ENCODE measurements at places on chromosomes 7 and 10.

DNA sequence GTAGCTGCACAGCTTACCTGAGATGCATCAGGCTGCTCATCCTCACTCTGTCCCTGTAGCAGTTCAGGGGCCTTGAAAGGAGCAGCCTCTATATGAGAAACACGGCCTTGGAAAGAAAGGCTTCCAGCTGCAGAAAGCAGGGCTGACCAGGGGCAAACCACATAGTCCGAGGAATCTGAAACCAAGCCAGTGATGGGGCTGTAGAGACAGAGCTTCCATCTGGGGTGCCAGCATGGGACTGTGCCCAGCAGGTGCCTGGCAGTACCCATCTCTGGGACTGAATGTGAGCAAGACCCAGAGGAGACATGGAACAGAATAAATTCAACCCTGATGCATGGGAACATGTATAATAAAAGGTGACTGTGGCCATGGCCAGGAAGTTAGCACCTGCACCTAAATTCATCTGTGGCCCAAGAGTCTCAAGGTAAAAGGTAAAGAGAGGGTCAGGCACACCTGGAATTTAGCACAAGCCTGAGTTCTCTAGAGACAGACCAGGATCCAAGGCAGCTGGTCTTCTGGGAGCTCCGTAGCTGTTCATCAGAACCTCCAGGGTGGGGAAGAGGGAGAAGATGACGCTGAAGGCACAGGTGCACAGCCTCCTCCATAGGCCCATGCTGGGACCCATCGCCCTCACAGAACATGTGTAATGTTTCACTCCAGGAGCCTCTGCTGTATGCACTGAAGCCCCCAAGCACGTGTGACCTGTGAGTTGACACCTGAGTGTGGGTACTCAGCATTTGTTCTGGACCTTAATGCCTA, 25.3 kb downstream of the FRMPD2 start:
- H3K27me3 ChIP-seq = peaks cover 21% of the 10 kb centered on the region
- DNase-seq = no peak
- no peak overlapping the region for H3K4me3 ChIP-seq

DNA sequence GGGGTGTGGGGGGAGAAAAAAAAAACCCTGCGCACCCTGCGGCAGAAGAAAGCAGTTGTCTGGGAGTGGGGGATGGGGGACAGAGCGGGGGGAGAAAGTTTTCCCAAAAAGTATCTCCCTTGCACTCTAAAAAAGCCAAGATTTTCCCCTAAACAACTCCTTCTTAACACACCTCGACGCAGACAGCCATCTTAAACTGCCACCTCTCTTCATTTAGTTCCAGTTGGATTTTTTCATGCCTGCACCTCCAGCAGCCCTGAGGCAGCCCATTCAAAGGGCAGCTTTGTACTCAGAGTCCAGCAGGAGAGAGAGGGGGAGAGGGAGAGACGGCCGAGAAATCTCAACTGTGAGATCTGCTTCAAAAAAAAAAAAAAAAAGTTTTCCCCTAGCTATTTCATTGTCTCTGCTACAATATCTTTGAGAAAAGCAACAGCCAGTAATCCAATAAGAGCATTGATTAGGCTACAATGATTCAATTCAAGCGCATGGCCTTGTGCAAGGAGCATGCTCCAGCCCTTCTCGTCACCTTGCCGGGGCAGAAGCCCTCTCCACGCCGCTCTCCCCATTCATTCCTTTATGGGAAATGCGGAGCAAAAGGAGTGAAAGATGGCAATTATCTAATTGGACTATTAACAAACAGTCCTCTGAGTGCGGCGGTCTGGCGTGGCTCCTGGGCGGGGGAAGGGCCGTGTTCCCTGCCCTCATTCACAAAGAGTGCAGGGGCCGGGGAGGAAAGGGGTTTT, 939 bp upstream of the VAX1 start:
- DNase-seq = no peak
- H3K4me1 ChIP-seq = no peaks in the 10 kb centered on the region
- no peak overlapping the region for H3K4me3 ChIP-seq
- no peak overlapping the region for H3K27ac ChIP-seq
- H3K36me3 ChIP-seq = no peaks in the 10 kb centered on the region

DNA sequence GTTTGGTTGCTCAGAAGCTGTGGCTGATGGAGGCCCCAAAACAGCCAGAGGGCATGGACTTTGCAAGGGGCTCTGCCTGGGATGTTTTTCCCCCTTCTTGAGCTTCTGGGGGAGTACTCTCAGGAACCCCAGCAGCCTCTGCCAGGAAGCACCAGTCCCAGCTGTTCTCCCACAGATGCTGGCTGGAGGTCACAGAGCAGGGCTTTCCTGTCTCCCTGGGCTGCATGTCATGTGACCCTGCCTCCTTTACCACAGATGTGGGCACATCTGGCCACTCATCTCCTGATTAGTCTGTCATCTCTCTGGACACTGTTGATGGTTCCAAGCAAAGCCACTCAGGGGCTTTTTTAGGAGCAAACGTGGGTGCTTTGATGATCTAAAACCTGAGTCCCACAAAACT, 136.7 kb downstream of the NEURL1 start:
- DNase-seq = no peak
- H3K27me3 ChIP-seq = no peaks in the 10 kb centered on the region

- no peak overlapping the region for H3K4me3 ChIP-seq
- no peaks in the 10 kb centered on the region for H3K27me3 ChIP-seq
- no peak for DNase-seq
- peaks cover 52% of the 10 kb centered on the region for H3K36me3 ChIP-seq
- peak overlapping the region; percentile 63 for H3K27ac ChIP-seq
These were observed 65.3 kb upstream of the CAMK2B start for GRCh38 chr7:44390701-44391100.

DNA sequence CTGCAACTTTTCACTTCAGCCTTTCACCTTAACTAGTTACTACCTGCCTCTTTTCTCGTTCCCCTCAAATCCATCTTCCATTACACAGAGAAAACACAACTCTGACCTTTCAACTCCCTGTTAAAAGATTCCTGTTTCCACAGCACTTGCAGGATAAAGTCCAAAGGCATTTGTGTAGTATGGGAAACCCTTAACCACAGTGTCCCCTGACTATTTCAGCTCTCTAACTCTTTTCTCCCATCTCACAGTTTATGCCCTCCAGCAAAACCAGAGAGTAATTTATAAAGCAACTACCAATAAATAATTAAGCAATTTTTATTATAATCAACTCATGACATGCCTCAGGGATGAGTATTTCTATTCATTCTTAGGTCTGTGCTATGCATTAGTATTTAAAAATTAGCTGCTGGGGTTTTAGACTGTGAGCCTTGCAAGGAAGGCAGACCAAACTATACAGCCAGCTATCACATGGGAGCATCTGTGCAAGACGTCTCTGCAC, 51.0 kb downstream of the COL1A2 start:
- no peak for DNase-seq
- peaks cover 25% of the 10 kb centered on the region for H3K27me3 ChIP-seq
- H3K4me1 ChIP-seq = no peaks in the 10 kb centered on the region
- no peak overlapping the region for H3K4me3 ChIP-seq

DNA sequence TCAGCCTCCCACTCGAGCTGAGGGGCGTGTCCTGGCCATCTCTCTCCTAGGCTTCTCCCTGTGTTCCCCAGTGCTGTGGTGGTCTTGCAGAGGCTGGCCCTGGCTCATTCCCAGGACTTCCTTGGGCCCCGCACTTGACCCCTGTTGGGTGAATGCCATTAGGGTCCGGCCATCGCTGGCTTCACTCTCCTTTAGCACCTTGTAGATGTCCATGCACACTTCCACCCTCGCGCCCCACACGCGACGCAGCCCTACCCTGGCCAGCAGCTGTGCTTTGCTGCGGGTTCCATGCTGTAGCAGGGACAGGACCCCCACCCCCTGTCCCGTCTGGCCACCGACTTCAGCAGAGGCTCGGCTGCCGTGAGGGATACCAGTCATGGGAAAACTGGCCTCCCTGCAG, 46.3 kb downstream of the PITRM1 start:
- H3K27ac ChIP-seq = no peak overlapping the region
- peaks cover 30% of the 10 kb centered on the region for H3K36me3 ChIP-seq
- no peak overlapping the region for H3K4me3 ChIP-seq
- H3K27me3 ChIP-seq = no peaks in the 10 kb centered on the region
- H3K4me1 ChIP-seq = no peaks in the 10 kb centered on the region

DNA sequence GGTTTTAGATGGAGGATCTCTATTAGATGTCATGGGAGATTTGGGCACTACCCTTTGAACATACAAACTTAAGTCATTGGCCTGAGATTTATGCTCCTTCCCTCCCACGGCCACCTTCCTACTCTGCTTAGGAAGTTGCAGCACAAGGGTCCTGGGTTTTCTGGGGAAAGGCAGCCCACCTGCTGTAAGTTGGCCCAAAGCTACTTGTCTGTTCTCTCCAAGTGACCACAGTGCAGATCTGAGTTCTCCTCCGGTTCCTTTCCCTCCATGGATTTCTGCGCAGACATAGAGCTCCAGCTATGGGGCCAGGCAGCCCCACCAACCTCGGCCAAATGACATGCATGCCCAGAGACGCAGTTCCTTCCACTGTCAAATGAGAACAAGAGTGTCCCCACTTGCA, 12.8 kb upstream of the C10orf53 start:
- H3K4me3 ChIP-seq = no peak overlapping the region
- DNase-seq = no peak
- H3K4me1 ChIP-seq = no peaks in the 10 kb centered on the region
- no peak overlapping the region for H3K27ac ChIP-seq
- H3K36me3 ChIP-seq = no peaks in the 10 kb centered on the region

GRCh38 chr7:19294619-19295018, 149.4 kb upstream of the FERD3L start:
- no peak overlapping the region for H3K4me3 ChIP-seq
- H3K27me3 ChIP-seq = no peaks in the 10 kb centered on the region
- no peak for DNase-seq
- no peak overlapping the region for H3K27ac ChIP-seq
- H3K36me3 ChIP-seq = no peaks in the 10 kb centered on the region
- H3K4me1 ChIP-seq = no peaks in the 10 kb centered on the region

DNA sequence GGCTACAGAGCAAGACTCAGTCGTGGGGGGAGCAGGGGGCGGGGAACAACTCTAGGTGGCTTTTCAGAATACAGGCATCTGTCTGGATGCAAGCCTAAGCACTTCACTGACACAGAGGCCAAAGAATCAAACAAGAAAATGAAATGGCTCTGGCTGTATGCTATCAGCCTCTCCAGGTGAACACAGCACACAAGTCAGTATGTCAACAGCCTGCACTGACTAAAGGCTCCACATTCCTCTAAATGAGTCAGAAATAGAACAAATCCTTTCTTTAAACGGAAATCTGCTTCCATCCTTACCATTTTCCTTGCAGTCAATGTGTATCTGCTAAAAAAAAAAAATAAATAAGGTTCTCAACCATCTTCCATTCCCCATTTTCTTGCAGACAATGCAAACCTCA, 88.3 kb downstream of the ARMH3 start:
- no peaks in the 10 kb centered on the region for H3K4me1 ChIP-seq
- H3K27ac ChIP-seq = peak overlapping the region; percentile 8
- no peak overlapping the region for H3K4me3 ChIP-seq

- H3K4me1 ChIP-seq = peaks cover 29% of the 10 kb centered on the region
- no peak for DNase-seq
These were observed 49.7 kb downstream of the CPEB3 start for GRCh38 chr10:92241158-92241500.

- H3K36me3 ChIP-seq = no peaks in the 10 kb centered on the region
- no peak for DNase-seq
These were observed 169.9 kb upstream of the RNF32 start for GRCh38 chr7:156470399-156471320.

DNA sequence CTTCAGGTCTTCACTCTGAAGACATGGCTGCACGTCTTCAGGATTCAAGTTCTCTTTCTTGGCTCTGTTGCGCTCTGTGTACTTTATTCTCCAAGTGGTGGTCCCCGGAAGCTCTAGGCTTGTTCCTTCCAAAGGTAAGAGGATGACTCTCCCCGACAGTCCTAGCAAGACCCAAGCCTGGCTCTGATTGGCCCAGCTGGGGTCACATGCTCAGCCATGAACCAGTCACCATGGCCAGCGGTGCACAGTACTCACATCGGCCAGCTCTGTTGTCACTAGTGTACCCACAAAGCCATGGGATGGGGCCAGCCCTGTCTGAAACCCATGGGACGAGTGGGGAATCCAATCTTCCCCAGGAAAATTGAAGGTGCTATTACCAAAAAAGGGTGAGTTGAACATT, 5.2 kb upstream of the C7orf33 start:
- DNase-seq = no peak
- peaks cover 3% of the 10 kb centered on the region for H3K36me3 ChIP-seq
- H3K27me3 ChIP-seq = no peaks in the 10 kb centered on the region
- peaks cover 4% of the 10 kb centered on the region for H3K4me1 ChIP-seq
- no peak overlapping the region for H3K27ac ChIP-seq

All from effector memory CD8-positive, alpha-beta T cell (primary cell).